ENCODE measurements at places on chromosomes 6 and 20. TPM values are rescaled to one million over a fixed set of nuclear protein-coding genes. Genes with fewer than 3 reads are reported as not detected.
A peak's percentile ranks its signal among the peaks of the same experiment; 100 is the strongest.

- DNase-seq, result no peak
These were observed 223.7 kb downstream of the DLL1 start for GRCh38 chr6:170067181-170067641.

Gene ADAM33
- total RNA-seq, result not detected

- DNase-seq, result peak; percentile 98
These were observed 4.9 kb upstream of the ARMC12 start for GRCh38 chr6:35731736-35732532.

GRCh38 chr20:44398335-44398734 is 42.8 kb downstream of the HNF4A start:
- no peak for DNase-seq

DNA sequence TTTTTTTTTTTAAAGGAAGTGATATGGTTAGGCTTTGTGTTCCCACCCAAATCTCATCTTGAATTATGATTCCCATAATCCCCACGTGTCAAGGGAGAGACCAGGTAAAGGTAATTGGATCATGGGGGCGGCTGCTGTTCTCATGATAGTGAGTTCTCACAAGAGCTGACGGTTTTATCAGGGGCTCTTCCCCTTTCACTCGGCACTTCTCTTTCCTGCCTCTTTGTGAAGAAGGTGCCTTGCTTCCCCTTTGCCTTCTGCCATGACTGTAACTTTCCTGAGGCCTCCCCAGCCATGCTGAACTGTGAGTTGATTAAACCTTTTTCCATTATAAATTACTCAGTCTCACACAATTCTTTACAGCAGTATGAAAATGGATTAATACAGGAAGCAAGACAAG is 64.3 kb downstream of the ZFP64 start:
- no peak for DNase-seq

Gene TREM1
- not detected for total RNA-seq

Gene SUPT3H
- total RNA-seq, result 6.4 TPM

- DNase-seq, result no peak
These were observed 345.2 kb upstream of the RSPO3 start for GRCh38 chr6:126773112-126773805.

- no peak for DNase-seq
These were observed 56.4 kb downstream of the NOX3 start for GRCh38 chr6:155399062-155399744.

Gene PI16
- 0.63 TPM for total RNA-seq

DNA sequence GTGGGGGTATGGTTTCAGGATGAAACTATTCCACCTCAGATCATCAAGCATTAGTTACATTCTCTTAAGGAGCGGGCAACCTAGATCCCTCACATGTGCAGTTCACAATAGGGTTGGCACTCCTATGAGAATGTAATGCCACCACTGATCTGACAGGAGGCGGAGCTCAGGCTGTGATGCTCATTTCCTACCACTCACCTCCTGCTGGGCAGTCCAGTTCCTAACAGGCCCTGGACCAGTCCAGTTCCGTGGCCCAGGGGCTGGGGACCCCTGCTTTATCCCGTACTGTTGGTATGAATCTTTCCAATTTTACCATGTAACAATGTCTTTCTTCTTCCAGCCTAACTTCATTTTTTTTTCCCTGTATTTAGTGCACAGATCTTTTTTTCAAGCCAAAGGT is 94.9 kb downstream of the OGFRL1 start:
- no peak for DNase-seq

GRCh38 chr6:57135885-57136284 is 36.2 kb upstream of the BAG2 start:
- DNase-seq, result no peak

DNA sequence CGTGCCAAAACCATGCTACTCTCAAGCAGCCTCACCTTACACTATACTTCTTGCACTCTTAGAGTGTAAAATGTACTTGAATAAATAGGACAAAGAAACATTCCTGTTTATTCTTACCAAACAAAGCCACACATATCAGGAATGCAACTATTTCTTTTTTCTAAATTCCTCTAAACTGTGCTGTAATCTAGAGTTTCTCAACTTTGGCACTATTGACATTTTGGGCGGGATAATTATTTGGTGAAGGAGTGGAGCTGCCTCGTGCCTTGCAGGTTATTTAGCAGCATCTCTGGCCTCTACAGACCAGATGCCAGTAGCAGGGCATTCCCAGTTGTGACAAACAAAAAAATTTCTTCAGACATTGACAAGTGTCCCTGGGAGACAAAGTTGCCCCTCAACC is 86.9 kb downstream of the PHACTR1 start:
- DNase-seq, result no peak

DNA sequence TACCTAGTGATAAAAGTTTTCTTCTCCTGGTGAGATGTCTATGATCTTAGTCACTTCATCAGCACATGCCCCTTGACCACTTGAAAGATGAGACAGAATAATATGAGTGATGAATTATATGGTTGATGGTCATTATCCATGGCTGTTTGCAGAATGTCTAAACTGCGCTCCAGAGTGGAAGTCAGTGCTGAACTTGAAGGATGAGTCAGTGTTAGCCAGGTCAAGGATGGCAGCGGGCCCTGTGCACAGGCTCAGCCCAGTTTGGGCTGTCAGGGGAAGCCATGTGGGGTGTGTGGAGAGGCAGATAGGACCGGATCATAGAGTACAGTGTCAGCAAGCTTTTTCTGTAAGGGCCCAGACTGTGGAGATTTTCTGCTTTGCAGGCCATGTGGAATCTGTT is 67.2 kb upstream of the KIF25 start:
- no peak for DNase-seq

DNA sequence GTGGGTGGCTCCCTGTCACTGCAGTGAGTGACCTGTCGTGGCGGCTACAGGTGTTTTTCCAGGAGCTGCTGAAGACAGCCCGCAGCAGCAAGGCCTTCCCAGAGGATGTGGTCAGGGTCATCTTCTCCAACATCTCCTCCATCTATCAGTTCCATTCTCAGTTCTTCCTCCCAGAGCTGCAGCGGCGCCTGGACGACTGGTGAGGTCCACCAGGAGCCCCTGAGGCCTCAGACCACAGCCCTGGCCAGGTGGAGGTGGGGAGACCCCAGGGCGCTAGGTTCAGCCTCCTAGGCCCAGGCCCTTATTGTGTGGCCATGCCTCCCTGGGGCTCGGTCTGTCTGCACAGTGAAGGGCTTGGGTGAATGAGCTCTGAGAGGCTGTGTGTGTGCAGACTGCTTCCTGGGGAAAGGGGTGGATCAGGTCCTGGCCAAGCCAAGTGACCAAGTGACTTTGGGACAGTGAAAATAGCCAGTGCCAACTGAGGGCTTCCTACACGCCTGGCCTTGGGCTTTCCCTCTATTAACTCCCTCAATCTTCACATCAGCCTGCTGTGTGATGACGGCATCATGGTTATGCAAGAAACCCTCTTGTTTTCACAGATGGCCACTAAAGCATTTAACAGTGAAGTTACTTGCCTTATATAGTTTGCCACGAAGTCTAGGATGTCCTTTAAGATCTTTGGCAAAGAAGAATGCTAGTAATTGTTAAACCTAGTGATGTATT is 6.4 kb downstream of the FGD2 start:
- no peak for DNase-seq

DNA sequence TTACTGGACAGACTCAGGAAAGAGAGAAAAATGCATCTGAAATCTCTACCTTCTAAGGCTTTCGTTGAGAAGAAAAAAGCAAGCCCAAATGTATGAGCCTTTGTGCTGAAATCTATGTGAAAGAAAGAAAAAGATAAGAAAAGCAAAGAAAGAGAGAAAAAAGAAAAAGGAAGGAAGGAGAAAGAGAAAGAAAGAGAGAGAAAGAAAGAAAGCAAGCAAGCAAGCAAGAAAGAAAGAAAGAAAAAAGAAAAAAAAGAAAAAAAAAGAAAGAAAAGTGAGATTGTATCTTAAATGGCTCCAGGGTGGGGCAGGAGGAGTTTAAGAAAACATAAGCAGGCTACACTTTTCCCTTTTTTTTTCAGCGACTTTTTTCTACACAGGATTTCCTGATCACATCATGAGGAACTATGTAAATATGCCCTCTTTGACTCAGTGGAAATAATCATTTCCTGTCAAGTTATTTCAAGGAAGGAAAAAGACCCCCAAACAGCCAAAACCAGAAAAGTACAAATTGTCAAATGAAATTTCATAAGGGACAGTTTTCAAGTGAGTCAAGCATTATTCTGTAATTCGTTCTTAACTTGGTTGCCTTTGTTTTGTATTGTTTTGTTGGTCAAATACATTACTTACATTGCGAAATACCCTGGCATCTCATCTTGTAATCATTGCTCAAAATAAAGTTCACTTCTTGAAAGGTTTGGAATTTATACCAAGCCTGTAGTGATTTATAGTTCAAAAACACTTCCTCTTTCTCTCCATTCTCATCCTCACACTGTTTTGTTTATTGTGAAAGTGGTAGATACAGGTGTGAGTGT is 79.5 kb upstream of the RNF217 start:
- no peak for DNase-seq

Gene OLIG3
- 0.44 TPM for total RNA-seq

GRCh38 chr6:165889636-165890403 is 226.8 kb upstream of the PDE10A start:
- peak; percentile 25 for DNase-seq

Gene TRDN
- total RNA-seq, result not detected

- DNase-seq, result no peak
These were observed 646.7 kb upstream of the PTCHD4 start for GRCh38 chr6:48757661-48758060.

GRCh38 chr20:54470697-54471096 is 4.7 kb upstream of the DOK5 start:
- DNase-seq, result no peak

DNA sequence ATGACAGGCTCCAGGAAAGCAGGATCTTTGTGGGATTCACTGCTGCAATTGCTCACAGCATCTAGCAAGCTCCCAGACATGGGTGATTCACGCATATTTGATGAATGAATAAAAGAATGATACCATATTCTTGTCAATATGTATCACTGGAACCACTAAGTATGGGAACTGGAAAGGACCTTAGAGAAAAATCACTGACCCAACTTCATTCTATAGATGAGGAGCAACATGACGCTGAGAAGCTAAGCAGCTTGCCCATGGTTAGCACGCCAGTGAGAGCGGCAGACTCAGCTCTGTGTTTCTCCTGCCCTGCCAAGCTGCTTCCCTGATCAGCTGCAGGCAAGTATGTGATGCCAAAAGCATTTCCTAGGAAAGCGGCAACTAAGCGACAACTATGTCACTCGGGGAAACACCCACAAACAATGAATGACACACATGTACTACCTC is 66.8 kb downstream of the PPP1R3G start:
- no peak for DNase-seq

DNA sequence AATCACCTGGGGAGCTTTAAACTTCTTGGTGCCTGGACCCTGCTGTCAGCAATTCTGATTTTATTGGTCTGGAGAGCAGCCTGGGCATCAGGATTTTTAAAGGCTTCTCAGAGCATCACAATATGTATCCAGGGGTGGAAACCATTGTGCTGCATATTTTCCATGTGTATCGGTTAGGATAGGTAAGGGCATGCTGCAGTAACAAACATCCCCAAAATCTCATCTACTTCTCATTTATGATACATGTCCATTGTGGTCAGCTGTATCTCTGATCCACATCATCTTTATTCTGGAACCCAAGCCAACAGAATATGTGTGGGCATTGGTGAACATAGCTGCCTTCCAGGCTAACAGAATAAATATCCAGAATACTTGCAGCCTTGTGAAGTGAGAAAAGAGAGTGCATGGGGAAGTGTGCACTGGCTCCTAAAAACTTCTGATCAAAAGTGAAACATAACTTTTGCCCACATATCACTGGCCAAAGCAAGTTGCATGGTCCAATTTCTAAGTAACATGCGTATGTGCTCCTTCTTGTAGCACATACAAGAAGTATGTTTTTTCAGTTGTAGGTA is 215.1 kb downstream of the ZMYND8 start:
- no peak for DNase-seq

Gene GSTA2
- total RNA-seq, result not detected

Gene SLC32A1
- not detected for total RNA-seq

DNA sequence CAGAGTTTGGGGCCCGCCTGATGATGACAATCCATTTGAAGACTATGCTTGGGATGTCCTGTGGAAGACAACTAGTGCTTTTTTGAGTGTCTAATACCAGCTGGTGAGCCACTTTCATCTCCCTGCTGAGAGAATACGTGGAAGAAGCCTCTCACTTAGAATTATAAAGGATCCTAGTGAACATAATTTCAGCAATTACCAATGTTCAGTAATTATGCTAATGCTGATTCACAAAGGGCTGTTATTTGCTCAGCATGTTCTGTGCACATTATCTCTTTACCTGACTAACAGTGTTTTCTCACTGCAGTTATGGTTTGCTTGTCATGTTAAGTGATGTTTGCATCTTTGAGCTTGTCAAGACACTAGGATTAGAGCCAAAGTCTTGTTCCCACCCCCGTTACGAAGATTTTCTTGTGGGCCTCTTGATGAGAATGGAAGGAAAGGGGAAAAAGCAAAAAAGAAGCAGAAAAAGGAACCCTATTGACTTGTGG is 282.1 kb upstream of the CHD6 start:
- DNase-seq, result no peak

DNA sequence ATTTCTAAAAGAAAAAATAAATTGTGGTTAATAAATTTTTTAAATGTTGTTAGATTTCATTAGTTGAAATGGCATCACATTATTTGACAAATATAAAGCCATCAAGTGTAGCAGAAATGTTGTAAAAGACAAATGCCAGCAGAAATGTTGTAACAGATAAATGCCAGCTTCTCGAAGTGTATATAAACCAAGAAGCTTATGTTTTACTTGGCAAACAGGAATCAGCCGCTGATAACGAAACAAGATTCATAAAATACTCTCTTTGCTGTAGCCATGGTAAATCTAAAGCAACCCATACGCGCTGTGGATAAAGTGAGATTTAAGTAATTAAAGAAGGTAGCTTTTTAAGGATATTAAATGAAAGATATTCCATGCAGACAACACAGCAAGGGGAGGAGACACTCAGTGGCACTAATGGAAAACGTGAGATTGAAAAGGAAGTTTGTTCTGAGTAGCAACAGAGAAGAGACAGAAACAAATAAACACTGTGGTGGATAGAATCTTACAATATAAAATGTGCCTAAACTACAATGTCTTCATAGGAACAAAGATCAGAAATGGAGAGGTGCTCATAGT is 29.6 kb downstream of the BTBD9 start:
- no peak for DNase-seq

Gene INSM1
- total RNA-seq, result not detected

Gene MYO6
- 0.42 TPM for total RNA-seq

DNA sequence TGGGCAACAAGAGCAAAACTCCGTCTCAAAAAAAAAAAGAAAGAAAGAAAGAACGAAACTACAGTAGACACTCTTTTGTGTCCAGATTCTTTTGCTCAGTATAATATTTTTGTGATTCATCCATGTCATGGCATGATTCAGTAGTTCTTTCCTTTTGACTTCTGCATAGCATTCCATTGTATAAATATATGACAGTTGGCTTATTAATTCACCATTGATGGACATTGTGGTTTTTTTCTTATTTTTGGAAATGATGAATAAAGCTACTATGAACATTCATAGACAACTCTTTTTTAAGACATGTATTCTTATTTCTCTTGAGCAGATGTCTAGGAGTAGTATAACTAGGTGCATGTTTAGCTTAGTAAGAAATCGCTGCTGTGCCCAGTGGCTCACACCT is 10.3 kb upstream of the IER3 start:
- DNase-seq, result no peak

Data from activated CD8-positive, alpha-beta T cell treated with anti-CD3 and anti-CD28 coated beads, Interleukin-2, amount 10 ng/mL, durations not matched to agents 7 days and 5 days (primary cell).